Skin of body (tissue), 3 donors: ENCODE measurements at places on chromosomes 1 and 21.

DNA sequence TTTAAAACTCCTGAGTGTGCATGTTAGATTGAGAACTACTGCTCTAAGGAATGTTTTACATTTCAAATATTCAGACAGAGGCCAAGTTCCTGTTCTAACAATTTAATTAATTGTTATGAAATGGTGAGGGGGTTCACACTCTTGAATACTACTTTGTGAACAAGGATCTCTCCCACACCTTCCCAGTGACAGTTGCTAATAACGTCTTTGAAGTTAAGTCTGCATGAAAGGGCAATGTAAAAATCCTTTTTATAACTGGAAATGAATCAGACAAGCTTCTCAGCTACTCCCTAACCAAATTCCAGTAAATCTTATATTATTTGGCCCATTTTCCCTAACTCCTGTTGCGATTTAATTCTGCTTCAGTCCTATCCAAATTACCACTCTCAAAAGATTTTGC lies 828.5 kb upstream of the ADAMTS5 start:
- no peak for DNase-seq

DNA sequence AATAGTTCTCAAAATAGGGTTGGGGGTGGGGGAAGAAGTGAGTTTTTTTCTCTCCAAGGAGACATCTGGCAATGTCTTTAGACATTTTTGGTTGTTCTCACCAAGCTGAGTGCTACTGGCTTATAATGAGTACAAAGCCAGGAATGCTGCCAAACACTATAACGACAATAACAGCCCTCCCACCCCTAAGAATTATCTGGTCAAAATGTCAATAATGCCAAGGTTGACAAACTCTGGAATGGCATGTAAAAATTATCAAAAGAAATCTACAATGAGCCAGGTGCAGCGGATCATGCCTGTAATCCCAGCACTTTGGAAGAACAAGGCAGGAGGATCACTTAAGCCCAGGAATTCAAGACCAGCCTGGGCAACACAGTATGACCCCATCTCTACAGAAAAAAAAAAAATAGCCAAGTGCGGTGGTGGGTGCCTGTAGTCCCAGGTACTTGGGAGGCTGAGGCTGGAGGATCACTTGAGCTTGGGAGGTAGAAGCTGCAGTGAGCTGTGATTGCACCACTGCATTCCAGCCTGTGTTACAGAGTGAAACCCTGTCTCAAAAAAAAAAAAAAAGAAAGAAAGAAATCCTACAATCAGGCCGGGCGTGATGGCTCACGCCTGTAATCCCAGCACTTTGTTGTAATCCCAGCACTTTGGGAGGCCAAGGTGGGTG lies 2.5 kb downstream of the ATP5PF start:
- DNase-seq, result no peak

- DNase-seq, result peak; percentile 50
Observed at GRCh38 chr1:46223472-46223943, 20.4 kb downstream of the LURAP1 start.

- DNase-seq, result no peak
Observed at GRCh38 chr21:31142600-31142999, 104.3 kb upstream of the KRTAP19-8 start.

DNA sequence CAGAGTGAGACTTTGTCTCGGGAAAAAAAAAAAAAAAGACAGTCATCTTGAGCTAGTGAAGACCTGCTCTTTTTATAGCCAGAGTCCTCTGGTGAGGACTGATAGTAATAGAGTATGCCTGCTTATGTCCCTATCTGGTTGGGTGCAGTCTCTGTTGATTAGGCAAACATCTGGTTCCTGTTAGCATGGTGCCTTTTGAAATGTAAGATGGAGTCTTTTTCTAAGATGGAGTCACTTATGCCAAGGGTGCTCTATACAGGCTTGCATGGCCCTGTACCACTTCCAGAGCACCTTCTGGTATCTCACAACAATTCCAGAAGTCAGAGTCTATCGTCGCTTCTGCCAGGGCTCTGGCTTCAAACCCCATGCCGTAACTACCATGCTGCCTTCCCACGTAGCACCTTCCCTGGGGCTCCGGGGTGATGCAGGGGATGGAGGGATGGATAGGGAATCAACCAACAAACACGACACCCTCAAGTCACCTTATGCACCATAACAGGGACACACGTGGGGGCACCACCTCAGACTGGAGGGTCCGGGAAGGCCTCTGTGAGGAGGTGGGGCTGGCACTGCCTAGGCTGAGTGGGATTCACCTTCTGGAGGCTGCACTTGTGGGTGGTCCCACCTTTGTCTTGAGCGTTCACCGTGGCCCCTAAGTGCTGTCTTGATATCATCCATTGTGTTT lies 11.6 kb upstream of the PADI6 start:
- DNase-seq, result no peak

DNA sequence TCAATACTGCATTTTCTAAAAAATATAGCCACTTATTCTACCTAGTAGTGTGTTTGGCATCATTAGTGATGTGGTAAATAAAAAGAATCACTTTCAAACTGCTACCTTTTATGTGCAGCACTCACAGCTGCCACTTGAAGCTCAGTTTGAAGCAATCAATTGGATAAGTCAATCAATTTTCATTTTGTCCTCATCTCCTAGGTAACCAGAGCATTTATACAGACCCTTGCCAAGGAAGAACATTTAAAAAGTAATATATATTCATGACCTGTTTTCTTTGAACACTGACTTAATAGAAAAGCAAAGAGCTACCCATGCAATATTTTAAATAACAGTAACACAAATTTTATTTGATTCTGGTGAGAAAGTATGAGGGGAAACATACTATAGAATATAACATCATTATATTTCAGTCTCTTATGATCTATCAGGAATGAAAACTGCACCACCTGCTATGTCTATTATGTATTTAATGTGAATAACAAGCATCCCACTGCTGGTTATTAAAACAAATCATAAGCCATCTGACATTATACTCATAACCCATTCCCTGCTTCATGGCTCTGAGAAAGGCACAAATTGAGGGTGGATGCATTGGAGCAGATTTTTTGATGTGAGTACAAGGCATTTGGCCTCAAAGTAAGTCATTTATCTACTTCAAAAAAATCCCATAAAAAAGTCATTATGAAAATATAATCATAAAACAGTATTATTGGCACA lies 168.4 kb upstream of the C21orf91 start:
- no peak for DNase-seq

GRCh38 chr1:162144268-162144667 lies 74.8 kb downstream of the NOS1AP start:
- no peak for DNase-seq

DNA sequence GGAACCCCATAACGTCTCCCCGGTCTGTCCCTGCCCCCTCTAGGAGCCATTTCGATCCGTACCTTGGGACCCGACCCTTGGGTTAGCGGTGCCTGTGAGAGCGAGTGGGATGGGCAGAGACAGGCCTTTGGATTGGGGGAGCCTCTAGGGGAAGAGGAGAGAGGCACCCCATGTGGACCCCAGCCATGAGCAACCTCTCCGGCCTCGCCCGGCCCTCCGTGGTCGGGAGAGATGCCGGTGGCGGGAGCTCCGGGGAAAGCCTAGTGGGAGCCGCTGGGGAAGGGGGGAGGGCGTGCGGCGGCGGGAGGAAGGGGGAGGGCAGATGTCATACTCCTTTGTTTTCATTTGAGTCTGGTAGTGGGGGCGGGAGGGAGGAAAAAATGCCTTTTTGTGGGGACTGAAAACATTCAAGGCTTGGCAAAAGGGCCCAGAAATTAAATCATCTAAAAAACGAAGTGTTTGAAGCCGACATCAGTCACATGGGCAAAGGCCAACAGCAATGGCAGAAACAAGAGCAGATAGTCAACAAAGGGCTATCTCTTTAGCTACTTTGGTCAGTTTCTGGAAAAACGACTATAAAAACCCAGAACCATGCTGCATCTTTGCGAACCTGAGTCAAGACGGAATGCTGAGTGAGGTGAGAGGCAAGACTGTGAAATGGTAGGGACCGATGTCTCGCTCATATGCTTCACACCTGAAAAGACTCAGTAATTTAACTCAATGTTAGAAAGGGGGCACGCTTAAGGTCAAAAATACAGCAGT lies 758 bp downstream of the PTBP2 start:
- DNase-seq, result peak; percentile 75

DNA sequence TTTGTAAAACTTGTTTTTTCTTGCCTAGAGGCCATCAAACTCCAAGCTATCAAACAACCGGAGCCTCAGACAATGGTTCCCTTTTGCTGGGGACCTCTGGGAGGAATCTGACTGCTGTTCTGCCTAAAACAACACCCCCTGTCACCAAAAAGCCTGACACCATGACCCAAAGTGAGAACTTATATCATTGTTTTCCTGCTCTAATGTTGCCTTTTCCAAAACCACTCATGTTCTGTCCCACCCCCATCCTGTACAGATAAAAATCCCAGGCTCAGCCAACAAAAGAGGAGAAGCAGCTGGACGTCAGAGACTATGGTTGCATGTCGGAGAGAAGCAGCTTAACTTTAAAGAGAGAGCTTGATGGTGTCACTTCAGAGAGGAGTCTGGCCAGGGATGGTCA lies 327.2 kb upstream of the CXADR start:
- DNase-seq, result no peak

DNA sequence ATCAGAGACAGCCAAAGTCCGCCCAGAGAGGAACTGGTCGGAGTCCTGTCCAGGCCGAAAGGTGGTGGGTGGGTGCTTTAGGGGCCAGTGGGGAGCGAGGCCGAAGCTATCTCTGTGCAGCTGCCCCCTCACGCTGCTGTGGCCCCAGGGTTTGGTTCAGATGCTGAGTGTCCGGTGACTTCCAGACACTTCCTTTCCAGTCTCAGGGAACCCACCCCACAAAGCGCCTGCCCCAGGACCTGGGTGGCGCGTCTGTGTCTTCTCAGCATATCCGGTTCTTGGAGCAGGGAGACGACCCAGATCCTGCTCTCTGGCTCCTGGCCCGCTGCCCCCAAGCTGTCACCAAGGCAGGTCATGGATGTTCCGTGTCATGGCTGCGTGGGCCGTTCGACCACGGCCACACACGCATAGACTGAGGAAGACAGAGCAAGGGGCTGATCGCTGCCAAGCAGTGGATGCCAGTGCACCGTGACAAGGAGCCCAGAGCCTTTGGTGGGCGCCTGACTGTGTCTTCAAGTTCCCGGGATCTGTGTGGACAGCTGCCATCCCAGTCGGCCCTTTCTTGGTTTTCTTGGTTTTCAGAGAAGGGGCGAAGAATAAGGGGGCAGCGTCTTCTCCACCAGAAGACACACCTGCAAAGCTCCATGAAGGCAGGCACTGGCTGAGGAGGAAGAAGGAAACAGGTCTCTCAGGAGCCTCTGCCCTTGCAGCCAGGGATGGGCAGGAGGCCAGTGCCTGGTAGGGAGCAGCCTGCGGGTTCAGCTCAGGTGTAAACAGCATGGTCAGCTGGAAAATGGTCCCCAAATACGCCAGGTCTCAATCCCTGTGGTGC lies 22.9 kb upstream of the COL18A1 start:
- no peak for DNase-seq

GRCh38 chr1:24393892-24394291 lies 19.7 kb downstream of the STPG1 start:
- no peak for DNase-seq

GRCh38 chr1:244598611-244599010 lies 54.3 kb upstream of the DESI2 start:
- DNase-seq, result no peak
